Adipocyte (in vitro differentiated cells): ENCODE measurements at places on chromosomes 3 and 15.

- peak; percentile 74 for DNase-seq
Observed at GRCh38 chr3:149621218-149622005, 36.4 kb downstream of the WWTR1 start.

DNA sequence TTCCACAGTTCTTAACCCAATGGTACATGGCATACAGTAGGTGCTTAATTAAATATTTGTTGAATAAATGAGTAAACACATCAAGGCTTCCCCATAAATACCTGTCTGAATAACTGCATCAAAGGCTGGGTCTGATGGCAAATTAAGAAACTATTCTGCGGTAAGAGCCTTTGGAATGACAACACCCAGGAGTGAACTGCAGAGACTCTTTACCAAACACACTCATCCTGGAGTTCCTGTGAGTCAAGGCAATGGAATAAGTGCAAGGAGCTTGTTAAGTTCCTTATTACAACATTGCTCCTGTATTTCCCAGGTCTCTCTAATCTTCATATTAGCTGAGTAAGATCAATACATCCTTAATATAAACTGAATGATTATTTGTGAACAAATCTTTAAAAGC, 119.9 kb upstream of the STT3B start:
- no peak for DNase-seq

- peak; percentile 69 for DNase-seq
Observed at GRCh38 chr3:43794776-43795175, 104.0 kb downstream of the ABHD5 start.

- DNase-seq: no peak
Observed at GRCh38 chr15:85542895-85543331, 162.5 kb downstream of the AKAP13 start.

- DNase-seq: peak; percentile 40
Observed at GRCh38 chr3:16280671-16281070, 15.7 kb downstream of the OXNAD1 start.

DNA sequence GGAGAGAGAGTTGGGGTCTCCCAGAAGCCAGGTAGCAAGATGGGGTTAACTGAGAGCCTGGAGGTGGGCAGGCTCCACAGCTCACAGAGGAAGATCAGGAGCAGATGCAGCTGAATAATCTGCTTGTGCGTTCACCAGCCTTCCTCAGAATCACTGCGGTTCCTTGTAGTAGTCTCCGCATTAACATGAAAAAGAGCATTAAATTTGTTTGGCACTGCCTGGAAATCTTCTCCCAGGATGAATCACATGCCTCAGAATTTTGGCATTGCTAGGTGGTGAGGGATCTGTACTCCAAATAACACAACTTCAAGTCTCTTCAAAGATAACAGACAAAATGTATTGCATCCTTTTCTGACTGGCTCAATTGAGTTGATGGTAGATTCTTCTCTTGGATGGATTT, 700.6 kb upstream of the ARRDC4 start:
- no peak for DNase-seq

- DNase-seq: no peak
Observed at GRCh38 chr15:95254263-95254662, 1022.9 kb downstream of the MCTP2 start.

- peak; percentile 79 for DNase-seq
Observed at GRCh38 chr3:23778446-23778845, 27.3 kb upstream of the UBE2E1 start.

DNA sequence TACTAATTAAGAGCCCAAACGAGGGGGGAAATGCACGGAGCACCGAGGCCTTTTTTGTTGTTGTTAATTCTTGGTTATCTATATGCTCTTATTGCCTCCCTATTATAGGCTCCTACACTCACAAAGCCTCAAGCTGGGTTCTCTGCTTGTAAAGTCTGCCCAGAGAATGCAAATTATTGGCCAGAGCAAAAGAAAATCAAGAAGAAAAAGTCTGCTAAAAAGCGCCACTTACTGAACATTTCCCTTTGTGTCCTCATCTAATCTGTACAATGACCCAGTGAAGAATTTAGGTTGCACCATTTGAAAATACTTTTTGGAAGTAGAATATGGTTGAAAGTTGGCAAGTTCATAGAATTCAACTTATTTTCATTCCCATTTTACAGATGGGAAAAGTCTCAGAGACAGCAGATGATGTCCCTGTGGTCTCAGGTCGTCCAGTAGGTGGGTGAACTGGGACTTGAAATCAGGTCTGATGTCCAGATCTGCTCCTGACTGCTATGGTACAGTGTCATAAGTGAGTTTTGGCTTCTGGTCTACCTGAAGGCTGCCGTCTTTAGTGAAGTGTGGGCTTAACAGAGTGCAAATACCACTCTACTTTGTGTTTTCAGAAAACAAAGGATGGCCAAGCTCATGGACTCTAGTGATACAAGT, 1.1 kb upstream of the TNFAIP8L3 start:
- no peak for DNase-seq

DNA sequence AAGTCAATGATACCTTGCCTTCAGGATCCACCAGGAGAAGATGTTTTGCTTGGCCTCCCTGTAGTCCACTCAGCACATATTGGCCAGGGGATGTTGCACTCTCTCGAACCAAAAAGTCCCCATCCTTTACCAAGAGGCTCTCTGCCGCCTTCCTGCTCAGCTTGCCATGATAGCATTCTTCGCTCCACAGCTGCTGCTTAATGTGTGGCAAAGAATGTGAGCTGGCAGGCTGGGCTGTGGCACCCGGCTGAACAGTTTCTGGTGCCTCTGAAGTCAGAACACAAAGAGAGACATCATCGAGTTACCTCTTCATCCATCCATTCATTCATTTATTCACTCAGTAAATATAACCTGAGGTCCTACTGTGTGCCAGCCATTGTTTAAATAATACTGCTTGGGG, 23.9 kb upstream of the CEP152 start:
- no peak for DNase-seq

DNA sequence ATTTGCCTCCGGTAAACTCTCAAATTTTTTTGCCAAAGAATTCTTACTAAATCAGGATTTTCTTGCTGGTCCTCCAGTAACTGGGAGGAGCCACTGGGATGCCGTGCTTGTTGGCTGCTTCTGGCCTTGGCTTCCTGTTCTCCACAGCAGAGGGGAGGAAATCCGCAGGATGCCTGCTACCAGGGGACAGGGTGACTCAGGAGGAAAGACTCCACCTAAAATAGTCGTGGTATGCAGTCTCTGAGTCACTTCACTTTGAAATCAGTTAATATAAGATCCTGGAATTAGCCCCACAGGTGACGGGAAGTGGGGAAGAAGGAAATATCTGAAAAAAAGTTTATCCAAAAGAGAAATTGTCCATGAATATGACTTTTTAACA, 6.5 kb upstream of the TM4SF18 start:
- DNase-seq: peak; percentile 86

GRCh38 chr15:101107625-101108460, 144.0 kb downstream of the CHSY1 start:
- DNase-seq: no peak

GRCh38 chr3:30273304-30274072, 332.9 kb upstream of the TGFBR2 start:
- peak; percentile 56 for DNase-seq

DNA sequence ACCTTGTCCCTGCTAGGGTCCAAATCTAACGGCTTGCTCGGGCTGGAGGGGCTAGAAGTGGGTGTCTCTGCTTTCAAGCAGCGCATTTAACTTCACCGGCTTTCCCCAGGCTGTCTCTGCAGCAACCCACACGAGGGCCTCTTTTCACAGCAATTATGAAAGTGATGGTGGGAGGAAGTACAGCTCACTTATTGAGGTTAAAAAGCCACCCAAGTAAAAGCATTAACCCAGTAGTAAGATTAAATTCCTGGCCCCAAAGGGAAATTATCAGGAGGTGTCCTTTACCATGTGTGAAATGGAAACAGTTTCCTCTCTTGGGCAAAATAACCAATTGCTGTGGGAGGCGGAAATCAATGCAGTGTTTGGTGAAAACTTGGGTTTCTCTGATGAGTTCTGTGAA, 41.1 kb downstream of the NGRN start:
- no peak for DNase-seq

- DNase-seq: no peak
Observed at GRCh38 chr3:51530485-51530884, 8.0 kb upstream of the RAD54L2 start.

DNA sequence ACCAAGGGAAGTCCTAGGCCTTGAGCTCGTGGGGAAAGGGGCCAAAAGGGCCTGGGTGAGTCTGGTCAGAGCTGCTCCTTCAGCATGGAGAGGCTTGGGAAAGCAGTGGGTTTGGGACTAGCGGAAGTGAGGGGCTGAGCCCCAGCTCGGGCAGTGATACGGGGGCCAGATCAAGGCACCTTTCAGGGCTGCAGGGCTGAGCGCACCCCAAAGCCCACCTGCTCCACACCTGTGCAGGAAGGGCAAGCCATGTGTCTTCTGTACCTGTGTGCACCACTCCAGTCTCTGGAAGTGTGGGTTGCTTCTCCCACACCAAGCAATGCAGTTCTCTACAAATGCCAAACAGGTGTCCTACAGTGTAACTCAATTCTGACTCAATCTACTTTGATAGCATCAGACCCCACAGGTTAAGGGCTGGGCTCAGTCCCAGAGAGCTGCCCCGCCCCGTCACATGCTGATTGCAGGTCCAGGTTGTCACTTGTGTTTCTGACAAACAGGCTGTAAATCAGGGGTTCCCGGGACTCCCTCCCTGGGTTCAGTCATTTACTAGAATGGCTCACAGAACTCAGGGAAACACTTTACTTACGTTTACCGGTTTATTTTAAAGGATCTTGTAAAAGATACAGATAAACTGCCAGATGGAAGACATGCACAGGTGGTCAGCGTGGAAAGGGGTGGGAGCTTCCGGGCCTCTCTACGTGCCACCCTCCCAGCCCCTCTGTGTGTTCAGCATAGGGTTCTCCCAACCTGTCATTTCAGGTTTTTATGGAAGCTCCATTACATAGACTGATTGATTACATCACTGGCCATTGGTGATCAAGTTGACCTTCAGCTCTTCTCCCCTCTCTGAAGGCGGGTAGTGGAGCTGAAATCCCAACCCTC, 28.8 kb upstream of the KLF13 start:
- no peak for DNase-seq
